Activated CD4-positive, alpha-beta T cell treated with anti-CD3 and anti-CD28 coated beads for 48 hours (primary cell): ENCODE measurements at places on chromosomes 16 and 17.

DNA sequence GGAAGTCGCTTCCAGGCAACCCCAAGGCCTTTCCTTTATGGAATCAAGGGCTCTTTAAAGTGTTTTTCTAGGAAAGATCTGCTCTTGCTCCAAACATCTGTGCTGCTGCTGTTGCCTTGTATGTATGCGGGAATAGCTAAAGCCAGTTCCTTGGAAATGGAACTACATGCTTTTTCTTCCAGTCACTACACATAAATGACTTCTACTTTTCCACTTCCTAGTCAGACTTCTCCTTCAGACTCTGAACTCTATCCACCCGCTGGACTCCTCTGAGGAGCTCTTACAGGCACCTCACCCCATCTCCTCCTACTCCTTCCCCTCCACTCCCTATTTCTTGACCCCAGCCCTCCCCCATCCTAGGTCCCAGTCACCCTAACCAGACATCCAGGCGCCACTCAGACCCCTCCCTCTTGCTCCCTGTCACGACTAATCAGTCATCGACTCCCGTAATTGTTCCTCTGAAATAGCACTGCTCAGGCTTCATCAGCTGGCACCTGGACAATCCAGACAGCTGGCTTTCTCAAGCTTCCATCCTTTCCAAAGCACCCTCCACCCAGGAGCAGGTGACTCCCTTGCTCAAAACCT, 15.0 kb upstream of the PEMT start:
- DNase-seq = no peak

GRCh38 chr16:81797443-81797842, 18.4 kb downstream of the PLCG2 start:
- DNase-seq = no peak

DNA sequence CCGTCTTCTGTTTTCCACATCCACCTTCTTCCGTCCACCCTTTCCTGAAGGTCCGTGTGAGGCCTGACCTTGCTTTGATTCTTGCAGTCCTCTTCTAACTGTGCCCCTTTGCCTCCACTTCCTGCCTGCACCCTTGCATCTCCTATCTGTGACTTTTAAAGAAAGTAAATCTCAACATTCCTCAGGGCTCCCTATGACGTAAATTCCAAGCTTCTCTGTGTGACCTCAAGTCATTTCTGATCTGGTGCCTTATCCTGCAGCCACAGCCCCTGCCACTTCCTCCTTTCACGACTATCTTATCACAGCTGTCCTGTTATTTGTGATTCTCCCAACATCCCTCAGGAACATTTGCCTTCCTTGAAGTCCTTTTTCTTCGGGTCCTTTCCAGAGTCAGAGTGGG, 520.5 kb downstream of the CDH13 start:
- no peak for DNase-seq

- DNase-seq = no peak
These were observed 762 bp upstream of the RBL2 start for GRCh38 chr16:53433509-53433908.

DNA sequence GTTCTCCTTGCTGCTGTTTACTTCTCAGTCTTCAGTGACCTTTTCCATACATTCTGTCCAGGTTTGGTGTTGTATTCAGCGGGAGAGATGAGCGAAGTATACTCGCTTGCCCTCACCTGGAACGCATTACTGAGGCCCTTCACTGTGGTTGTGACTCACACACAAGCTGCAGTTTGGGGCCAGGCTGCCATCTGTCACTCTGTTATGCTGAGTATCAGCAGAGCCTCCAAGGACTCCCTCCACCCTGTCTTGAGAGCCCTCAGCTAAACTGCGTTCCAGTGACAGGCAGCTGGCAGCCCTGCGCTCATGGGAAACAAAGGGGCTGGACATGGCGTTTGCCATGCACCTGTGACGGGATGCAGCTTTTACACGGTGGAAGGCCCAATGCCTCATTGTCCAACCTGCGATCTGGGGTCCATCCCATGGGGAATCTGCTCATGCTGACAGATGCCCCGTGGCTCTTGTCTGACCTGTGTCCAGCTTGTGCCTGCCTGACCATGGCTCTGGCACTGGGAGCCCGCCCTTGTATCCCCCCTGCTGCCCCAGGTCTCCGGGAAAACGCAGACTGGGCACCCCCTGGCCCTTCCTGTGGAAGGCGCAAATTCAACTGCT, 6.5 kb upstream of the ZNF778 start:
- DNase-seq = no peak

DNA sequence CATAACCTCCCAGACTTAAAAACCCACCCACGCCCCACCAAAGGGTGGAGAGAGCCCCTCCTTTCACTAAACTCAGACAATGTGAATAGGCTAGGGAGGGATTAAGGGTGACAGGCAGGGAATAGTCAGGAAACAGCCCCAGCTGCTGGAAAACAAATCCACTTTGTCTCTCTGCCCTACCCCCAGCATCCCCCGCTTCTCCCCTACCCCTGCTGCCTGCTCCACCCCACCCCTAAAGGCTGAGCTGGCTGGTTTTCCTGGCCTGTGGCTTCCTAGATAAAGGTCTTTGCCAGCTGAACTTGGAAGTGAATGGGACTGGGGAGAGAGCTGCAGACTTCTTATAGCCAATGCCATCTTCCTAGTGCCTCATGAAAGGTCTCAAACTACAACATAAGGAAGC, 15.0 kb downstream of the CAVIN1 start:
- DNase-seq = no peak

DNA sequence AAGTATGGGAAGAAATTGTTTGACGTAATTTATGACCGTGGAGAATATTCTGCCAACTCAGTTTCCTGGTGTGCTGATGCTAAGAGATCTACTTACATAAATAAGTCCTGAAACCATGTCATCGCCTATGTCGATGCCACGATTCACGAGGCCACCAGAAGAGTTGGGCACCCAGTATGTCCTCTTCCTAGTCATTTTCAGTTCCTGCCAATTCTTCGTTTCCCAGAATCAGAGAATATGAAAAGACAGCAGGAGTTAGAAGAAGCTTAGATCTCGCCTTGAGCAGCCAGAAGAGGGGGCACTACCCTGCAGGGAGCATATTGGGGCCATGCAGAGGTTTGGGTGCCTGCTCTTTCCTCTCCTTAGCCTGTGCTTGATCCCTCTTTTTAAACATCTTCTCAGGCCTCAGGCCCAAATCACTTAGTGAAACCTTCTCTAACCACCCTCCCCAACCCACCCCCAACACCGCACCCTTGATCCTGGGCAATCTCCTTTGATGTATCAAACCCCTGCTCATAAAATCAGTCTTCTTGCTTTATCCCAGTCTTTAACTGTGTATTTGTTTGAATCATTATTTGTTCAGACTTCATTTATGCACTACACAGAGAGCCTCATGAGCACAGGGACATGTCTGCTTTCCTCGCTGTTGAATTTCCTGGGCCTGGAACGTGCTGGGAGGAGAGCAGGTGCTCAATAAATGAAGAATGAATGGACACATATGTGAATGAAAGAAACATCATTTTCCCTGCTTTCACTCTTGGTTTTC, 12.2 kb upstream of the LONP2 start:
- peak; percentile 60 for DNase-seq

DNA sequence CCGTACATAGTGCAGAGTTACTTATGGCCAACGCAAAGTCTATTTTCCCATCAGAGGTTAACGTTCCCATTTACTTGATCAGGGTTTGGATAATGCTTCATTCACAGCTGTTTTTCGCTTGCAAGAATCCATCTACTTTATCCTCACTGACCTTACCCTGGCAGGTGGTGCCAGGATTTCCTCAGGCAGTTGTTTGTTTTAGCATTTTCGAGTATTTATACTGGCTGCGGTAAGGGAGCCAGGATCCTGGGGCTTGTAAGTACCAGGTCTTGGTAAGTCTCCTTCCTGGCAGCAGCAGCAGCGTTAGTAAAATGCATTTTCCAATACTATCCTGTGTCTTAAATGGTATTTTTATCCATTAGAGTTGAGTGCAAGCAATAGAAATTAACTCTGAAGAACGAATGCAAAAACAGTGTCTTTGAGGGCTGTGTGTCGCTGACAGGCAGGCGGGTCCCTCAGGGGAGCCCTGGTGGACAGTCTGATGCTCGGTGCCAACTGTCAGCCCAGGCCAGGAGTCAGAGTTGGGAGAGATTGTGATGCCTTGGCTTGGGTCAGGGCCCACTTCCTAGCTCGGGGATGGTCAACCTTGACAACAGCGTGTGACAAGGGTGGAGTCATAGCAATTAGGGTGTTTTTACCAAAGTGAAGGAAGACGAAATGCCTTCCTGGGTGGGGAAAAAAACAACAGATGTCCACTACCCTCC, 92.4 kb upstream of the HSBP1 start:
- no peak for DNase-seq

DNA sequence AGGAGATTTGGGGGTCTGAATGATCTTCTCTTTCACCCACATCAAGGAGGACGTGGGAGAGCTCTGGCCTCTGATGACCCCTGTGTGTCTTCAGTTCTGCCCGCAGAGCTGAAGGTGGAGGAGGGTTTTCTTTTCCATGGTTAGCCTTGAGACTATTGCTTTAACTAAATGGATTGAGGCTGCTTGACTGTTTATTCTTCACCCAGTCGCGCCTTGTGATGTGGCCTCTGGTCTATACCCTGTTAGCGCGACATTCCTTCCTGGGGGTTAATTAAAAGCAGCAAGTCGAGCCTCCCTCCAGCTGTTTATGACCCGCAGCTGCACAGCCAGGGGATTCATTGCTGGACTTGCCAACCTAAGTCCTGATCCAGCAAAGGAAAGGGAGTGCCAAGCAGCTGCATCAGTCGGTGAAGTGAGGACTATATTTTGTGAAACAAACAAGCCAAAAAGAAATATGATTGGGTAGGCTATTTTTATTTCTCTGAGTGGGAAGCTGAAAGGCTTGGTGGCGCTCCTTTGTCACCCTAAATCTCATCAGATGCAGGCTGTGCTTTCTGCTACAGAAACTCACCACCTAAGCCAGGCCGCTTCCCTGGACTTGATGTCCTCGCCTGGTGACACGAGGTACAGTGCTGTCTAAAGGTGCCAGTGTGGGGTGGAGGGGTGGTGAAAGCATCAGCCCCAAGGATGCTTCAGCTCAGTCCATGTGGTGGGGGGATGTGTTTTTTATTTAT, 11.0 kb upstream of the SEC14L1 start:
- DNase-seq = no peak

GRCh38 chr16:68332411-68333121, 21.7 kb downstream of the PRMT7 start:
- DNase-seq = no peak

DNA sequence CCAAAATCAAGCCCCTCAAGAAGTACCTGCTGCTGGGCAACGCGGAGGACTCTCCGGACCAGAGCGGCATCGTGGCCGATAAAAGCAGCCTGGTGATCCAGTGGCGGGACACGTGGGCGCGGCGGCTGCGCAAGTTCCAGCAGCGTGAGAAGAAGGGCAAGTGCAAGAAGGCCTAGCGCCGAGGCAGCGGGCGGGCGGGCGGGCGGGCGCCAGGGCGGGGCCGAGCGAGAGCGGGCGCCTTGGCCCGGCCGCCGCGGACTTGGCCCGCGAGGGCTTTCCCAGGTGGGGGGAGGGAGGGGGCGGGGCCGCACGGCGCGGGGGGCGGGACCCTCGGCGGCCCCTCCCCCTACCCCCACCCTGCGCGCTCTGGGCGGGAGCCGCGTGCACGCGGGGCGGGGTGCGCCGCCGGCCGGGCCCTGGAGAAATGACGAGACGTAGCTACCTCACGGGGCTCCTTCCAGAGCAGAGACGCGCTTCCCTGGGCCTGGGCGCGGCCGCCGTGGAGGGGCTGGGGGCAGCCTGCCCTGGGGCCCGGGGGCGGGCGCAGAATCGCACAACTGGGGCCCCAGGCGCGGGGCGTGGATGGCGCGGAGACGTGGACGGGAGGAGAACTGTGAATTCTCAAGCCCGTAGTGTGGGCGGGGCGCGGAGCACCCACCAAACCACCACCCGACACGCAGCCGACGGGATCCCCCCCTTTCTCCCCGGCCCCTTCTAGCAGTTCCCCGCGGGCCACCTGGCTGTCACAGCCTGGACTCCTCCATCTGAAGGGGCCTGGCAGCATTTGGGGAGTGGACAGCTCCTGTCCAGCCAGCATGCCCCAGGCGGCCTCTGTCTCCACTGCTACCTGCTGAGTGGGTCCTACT, 218.7 kb downstream of the NTN1 start:
- peak; percentile 75 for DNase-seq

- DNase-seq = peak; percentile 73
These were observed 802 bp upstream of the TOB1 start for GRCh38 chr17:50866950-50867362.

- no peak for DNase-seq
These were observed 1.8 kb upstream of the ZNRF1 start for GRCh38 chr16:74997042-74997491.

- DNase-seq = no peak
These were observed 5.1 kb downstream of the RAMP2 start for GRCh38 chr17:42766124-42766523.

GRCh38 chr16:81921843-81922584, 89.3 kb downstream of the SDR42E1 start:
- DNase-seq = no peak

DNA sequence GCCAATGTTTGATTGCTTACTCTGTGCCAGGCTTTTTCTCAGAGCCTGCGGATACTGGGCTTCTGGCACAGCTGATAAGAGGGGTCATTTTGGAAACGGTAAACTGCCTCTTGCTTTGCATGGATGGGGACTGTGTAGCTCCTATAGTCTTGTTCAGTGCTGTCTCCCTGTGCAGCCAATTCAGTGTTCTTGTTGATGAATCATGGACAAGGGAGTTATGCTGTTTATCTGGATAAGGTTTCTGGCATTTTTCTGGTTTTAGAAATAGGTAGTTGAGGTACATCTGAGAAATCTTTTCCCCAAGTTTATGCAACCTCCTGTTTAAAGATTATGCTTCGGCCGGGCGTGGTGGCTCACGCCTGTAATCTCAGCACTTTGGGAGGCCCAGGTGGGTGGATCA, 16.7 kb upstream of the TANGO6 start:
- no peak for DNase-seq

DNA sequence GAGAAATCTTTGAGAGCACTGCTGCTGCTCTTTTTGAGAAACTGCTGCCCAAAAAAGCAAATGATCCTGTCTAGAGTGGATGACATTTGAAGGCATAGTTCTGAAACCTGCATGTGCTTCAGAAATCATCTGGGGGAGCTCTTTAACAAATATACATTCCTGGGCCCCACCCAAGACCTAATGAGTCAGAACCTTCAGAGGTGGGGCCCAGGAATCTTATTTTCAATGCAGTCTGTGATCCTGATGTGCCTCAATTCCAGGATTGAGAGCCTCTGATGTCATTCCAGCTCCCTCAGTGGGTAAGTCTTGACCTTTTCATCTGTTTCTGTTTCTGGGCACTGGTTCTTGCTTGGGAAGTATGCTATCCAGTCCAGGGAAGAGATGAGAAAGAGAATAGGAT, 42.3 kb downstream of the HNF1B start:
- no peak for DNase-seq
